K562 (cell line): ENCODE measurements at places on chromosomes 7 and 10. TPM values are rescaled to one million over a fixed set of nuclear protein-coding genes. Genes with fewer than 3 reads are reported as not detected.

DNA sequence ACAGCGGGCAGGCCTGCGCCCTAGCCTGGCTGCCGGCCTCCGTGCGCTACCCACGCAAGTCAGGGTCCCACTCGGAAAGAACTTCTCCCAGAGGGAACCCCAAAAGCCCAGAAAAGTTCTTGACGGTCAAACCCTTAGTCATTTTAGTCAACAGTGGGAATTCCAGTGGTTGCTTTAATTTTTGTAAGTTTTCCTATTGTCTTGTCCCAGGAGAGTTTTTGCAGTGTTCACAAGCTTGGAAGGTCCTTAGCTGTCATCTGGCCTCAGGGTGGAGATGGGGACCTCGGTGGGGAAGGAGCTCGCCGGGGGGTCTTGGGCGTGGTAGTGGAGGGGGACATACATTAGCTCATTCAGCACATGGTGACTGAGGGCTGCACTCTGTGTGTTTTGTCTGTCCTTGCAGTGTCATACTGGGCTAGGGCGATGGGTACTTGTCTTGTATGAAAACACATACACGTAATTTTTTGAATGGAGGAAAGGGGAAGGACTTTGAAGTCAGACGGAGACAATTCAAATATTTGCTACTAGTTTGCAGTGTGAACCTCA, 736 bp downstream of the MINDY4 start:
- peak; percentile 58 for DNase-seq

DNA sequence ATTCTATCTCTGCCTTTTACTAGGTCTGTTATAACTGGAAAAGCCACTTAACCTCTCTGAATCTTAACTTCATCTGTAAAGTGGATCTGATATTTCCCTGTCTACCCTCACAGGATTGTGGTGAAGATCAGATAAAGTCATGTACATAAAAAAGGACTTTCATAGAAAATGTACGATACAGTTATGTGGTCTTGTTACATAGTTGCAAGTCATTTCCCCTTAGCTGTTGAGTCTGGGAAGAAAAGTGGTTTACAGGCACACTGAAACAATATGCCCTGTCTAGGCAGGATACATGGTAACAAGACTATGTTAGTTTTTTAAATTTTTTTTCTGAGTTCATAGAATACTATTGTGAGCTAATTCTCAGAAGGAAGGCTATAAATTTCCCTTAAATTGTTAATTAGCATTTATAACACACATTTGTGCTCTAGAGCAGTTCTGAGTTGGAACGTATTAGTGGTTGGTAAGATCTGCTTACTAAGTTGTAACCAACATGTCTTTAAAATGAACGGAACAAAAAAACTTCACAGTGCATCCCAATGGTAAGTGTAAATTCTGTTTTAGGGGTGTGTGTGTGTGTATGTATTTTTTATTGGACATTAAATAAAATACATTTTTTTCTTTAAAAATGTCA, 7.1 kb upstream of the GSTO1 start:
- no peak for DNase-seq

GRCh38 chr7:75953931-75954330, 39.0 kb downstream of the POR start:
- no peak for DNase-seq

The CXCL12 gene
- total RNA-seq: 0.18 and 0.49 TPM in 2 replicates

The SCRN1 gene
- 0.33 and 0.49 TPM in 2 replicates for total RNA-seq
